ENCODE measurements at places on chromosomes 4 and X.

- DNase-seq, result no peak
Observed at GRCh38 chr4:26228883-26229282, 91.9 kb upstream of the RBPJ start.

DNA sequence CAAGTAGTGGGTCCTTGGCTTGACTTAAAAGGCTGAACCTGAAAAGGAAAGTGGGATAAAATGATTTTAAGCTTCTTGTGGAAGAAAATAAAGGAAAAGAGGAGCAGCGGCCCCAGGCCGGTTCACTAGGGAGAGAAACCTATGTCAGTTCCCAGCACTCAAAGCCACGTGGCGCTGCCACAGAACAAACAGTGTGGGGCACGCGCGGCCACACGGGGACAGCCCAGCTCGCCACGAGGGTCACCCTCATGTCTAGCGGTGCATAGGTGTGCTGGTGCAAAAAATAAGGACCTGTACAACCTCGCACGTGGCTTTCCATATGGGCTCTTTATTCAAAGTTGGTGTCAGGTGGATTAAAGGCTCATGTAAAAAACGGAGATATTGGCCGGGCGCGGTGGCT lies 17.1 kb downstream of the MSANTD1 start:
- no peak for DNase-seq

DNA sequence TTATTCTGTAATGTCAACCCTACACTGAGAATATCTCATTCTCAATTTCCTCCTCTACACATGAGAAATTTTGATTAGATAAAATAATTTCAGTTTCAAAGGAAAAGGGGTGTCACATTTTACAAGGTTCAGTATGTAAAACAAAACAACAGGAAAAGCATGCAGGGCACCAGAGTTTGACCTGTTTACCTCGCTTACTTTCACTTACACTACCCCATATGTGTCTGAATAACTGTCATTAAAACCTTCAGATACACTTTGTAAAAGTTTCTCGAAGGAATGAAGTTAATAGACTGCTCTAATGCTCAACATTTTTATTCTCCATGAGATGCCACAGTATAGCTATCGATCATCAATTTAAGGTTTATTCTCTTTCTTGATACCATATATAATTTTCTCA lies 12.3 kb upstream of the PCDH10 start:
- DNase-seq, result no peak

GRCh38 chrX:33160273-33160672 lies 51.1 kb downstream of the DMD start:
- no peak for DNase-seq

DNA sequence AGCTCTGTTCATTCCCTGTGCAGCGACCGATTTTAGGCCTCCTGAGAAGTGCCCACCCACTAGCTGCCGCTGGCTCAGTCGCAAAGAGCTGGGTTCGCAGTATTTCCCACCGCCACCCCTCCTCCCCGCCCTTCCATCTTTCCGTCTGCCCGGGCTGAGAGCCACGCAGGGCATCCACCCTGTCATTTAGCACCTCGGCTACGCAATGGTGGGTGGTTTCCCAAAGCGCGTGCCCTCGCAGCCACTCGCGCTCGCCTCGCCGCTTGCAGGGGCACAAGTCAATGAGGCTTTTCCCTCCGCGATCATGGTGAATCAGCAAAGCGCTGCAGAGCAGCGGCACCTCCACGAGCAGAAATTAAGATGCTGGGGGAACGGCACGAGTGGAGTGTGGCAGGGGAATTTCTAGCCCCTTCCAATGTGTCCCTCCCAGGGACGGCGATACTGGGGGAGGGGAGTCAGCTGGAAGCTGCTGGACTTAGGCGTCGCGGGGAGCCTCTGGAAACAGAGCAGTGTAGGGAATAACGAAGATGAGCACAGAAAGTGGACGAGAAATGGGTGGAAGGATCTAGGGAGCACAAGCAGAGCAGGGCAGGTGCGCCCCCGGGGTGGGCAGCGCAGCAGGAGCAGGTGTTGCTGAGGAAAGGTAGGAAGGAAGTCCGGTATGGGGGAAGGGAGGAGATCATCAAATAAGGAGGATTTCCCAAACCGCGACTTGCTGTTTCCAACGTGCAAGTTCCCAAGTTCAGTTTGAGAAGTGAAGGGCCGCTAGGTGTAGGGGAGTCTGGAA lies 2.4 kb upstream of the PTCHD1 start:
- no peak for DNase-seq

- no peak for DNase-seq
Observed at GRCh38 chr4:139985401-139985800, 168.6 kb downstream of the MAML3 start.
